Pulmonary artery endothelial cell (primary cell): ENCODE measurements at places on chromosomes 6 and 20. TPM values are rescaled to one million over a fixed set of nuclear protein-coding genes. Genes with fewer than 3 reads are reported as not detected.

DNA sequence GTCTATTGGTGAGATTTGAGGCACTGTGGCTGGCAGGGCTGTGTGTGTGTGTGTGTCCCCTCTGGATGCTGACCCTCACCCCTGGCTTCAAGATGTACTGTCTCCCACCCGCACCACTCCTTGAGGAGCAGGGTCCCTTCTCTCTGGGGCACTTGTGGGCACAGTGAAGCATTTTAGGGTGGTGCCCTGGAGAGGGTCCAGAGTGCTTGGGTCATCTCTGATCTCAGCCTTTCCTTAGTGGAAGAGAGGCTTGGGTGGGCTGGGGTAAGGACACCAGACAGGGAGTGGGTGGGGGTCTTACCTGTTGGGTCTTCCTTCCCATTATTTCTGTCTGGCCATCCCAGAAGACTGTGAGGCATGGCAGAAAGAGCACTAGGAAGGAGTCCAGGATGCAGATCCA is 66.1 kb downstream of the EFCAB8 start:
- no peak for DNase-seq

GRCh38 chr6:43812850-43813578 is 43.0 kb downstream of the VEGFA start:
- DNase-seq = no peak

DNA sequence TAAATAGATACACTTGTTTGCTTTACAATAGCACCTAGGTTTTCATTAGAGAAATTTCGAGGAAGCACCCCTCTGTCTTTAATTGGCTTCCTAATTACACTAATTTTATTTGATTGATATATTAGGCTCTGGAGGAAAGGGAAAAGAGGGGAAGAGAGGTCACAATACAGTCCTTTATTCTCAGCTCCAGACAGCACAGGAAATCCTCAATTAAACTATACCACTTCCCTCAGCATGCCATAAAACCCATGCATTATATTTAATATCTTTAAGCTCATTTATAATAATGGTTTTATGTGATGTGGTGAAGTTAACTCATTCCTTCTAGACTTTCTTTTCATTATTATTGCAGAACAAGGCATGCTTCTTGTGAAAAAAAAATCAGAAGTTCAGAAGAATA is 17.7 kb upstream of the PDE7B start:
- DNase-seq = no peak

GRCh38 chr20:8524101-8525016 is 392.3 kb downstream of the PLCB1 start:
- DNase-seq = no peak

DNA sequence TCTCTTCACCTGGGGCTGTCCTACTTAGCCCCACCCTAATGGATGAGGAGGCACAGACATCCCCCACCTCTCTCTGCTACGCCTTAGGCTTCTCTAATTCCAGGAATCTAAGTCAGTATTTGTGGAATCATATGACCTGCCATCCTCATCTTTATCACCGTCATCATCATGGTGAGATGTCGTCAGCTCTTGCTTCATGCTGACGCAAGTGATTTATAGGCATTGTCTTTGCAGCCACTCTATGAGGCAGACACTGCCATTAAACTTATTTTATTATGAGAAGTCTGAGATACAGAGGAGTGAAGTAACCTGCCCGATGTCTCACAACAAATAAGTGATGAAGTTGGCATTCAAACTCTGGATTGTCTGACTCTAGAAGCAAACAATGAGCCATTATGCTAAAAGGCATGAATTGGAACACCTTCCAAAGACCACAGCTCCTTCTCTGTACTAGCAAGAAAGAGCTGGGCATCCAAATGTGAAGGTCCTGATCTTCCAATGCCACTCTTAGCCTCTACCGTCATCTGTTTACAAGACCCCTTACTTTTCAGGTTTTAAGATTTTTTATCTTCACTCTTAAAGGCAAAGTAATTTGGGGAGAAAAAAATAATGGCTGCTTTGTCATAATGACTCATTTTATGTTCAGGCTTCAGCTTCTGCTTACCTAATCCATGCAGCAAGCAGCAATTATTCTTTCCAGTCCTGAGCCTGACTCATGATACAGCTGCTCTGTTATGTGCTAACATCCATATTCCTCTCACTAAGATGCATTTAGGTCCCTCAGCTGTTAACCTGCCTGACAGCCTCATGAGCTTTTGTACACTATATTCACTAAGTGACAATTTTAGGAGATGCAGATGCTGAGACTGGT is 113.7 kb upstream of the BCLAF1 start:
- DNase-seq = no peak

GRCh38 chr6:134636186-134636799 is 313.6 kb downstream of the ALDH8A1 start:
- DNase-seq = no peak

DNA sequence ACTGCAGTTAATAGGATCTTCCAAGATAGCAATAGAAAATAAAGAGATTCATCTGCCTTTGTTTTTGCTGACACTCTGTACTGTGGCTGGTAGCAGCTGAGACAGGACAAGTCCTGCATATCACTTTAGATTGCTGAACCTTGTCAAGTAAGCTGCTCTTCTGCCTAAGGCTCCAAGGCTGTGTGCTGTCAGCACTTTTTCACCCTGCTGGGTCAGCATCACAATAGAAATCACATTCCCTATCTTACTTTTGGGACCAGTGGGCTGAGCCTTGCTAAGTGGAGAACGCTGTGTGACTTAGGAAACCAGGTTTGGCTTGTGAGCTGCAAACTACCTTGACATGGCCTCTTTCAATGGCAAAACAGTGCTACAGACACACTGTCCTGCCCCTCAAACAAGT is 263.9 kb downstream of the FRK start:
- no peak for DNase-seq

- DNase-seq = no peak
Observed at GRCh38 chr6:43871284-43871683, 101.3 kb downstream of the VEGFA start.

GRCh38 chr6:140380427-140381218 is 1006.2 kb upstream of the CITED2 start:
- no peak for DNase-seq

- no peak for DNase-seq
Observed at GRCh38 chr6:35230498-35230897, 16.7 kb downstream of the SCUBE3 start.

DNA sequence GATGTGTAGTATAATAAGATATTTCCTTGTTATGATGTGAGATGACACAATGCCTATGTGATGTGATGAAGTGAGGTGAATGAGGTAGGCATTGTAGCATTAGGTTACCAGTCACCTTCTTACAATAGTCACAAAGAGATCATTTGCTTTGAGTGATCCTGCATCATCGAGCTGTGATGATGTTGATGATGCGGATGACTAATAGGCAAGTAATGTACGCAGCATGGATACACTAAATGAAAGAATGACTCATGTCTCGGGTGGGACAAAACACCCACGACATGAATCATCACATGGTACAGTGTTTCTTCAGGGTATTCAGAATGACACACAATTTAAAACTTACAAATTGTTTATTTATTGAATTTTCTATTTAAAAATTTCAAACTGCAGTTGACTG is 806.3 kb upstream of the GJE1 start:
- DNase-seq = peak; percentile 90

DNA sequence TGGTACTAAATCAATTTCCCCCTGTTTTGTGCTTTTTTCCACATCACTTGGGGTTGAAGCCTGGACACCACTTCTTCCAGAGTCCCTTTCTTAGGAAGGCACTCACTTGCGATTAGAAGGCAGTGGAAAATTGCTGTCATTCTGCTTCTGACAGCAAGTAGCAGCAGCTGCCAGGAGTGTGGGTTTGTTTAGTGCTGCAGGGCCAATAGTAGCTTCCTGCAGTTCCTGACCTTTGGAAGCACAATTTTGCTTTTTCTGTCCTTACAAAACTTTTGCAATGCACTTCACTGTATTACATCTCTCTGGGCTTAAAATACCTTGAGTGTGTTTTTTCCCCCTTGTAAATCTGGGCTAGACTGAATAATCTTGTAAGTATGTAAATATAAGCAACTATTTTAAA is 12.5 kb upstream of the HLA-DRA start:
- DNase-seq = no peak

- no peak for DNase-seq
Observed at GRCh38 chr6:87182321-87182720, 27.0 kb downstream of the ZNF292 start.

- no peak for DNase-seq
Observed at GRCh38 chr6:160739955-160740354, 37.9 kb downstream of the PLG start.

- no peak for DNase-seq
Observed at GRCh38 chr6:22497276-22497675, 72.1 kb upstream of the HDGFL1 start.

DNA sequence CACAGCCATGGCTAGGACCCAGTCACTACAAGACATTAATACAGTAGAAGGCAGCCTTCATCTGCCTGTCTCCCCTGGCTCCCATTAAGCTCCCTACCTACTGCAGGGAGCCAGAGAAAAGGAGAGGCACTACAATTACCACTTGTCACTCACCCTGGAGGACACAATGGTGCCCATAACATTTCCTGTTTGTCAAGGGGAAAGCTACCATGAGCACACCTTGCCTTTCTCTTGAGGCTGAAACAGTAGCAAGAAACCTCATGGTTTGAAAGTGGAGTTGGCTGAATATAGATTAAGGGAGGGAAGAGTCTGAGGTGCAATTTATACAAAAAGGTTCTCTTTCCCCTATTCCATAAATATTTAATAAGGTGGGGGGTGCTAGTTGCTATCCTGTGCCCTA is 27.9 kb downstream of the STK38 start:
- no peak for DNase-seq

- no peak for DNase-seq
Observed at GRCh38 chr20:50295762-50296449, 105.3 kb downstream of the CEBPB start.

GRCh38 chr6:100420711-100421110 is 44.0 kb downstream of the SIM1 start:
- DNase-seq = no peak

GRCh38 chr20:57898332-57898731 is 188.5 kb upstream of the PMEPA1 start:
- DNase-seq = no peak

- no peak for DNase-seq
Observed at GRCh38 chr6:68640491-68640835, 5.4 kb downstream of the ADGRB3 start.

DNA sequence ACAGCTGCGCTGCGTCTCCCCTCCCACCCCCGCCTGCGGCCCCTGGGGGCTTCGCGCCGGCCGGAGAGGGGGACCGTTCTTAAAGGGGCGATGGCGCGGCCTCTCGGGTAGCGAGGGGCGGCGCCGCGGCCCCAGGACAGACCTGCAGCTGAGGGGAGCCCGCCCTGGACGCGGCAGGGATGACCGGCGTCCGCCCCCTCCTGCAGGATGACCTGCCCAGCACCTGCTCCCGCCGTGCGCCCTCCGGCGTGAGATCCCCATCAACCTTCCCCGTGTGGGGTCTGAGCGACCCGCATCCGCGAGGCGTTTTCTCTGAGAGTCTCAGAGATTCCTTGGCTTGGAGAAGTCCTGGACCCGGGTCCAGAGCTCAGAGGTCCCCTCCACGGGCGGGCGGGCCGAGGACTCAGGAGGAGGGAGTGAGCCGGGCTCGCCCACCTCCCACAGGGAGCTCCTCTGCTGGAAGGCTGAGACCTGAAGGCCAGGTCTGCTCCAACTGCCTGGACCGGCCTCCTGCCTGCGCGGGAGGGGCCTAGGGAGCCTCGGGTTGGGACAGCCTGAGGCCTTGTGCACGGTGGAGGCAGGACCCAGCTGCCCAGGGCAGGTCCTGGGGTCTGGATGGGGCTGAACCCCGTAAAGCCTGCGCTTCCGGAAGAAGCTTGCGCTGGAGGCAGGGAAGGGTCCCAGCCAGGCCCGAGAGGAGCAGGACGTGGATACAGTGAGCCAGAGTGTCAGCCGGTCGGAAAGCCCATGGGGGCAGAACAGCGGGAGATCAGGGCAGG is 532 bp upstream of the NKAIN4 start:
- DNase-seq = no peak

DNA sequence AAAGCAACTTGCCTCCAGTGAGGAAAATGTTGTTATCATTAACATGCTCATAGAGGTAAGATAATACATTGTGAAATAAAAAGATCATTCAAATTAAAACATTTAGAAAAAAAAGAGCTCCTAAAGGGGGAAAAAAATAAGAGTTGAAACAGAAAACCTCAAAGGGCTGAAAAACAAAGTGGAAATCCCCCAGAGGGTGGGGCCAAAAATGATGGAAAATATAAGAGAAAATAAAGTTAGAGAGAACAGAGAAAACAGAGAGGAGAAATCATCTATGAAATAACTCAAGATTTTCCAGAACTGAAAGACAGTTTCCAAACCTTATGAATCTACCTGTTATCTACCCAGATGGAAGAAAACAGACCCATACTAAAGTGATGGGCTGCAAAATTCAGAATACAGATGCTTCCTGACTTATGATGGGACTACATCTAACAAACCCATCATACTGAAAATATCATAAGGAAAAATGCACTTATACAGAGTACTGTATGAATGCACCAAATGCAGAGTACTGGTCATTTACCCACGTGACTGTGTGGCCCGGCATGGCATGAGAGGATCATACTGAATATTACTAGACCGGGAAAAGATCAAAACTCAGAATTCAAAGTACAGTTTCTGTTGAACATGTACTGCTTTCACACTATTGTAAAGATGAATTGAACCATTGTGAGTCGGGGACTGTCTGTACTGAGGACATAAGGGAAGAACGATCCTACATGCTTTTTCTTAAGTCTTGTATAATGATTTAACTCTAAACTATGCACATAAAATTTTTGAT is 4.0 kb downstream of the ZBTB24 start:
- DNase-seq = no peak

DNA sequence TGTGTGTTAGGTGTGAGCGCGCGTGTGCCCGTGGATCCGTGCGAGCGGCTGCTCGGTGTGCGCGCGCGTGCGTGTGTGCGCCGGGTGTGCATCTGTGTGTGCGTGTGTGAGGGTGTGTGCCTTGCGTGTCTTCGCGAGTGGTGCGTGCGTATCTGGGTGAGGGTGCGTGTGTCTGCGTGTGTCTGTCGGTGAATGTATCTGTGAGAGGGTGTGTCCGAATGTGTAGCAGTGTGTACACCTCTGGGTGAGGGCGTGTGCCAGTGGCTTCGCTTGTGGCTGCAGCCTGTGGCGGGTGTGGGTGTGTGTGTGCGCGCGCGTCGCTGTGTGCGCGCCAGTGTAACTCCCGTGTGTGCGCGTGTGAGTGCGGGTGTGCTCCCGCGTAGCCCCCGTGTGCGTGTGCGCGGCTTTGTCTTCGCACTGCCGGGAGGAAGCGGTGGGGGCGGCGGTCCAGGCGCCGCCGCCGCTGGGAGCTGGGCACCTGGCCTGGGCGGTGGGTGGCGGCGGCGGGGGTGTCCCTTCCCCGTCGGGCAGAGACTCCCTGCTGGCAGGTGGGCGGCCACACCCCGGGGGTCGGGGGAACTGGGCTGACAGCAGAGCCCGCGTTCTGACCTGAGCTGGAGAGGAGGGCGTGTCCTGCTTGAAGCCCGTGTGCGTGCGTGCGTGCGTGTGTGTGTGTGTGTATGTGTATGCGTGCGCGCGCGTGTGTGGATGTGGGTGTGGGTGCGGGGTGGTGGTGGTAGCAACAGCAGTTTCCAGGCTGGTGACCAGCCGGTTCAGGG is 61.3 kb upstream of the EPB41L1 start:
- no peak for DNase-seq

The MRAP2 gene
- 4.4 and 13.3 TPM in 2 replicates for total RNA-seq

The MOXD1 gene
- 0.07 and 0.18 TPM in 2 replicates for total RNA-seq

The ADAM33 gene
- total RNA-seq = 0.07 TPM in 1 of 2 replicates, not detected in the other

The SLC35D3 gene
- total RNA-seq = not detected in 2 replicates

The CYP24A1 gene
- total RNA-seq = not detected in 2 replicates

The EDN1 gene
- total RNA-seq = 326 and 496 TPM in 2 replicates

The PNPLA1 gene
- not detected in 2 replicates for total RNA-seq

The TNFRSF6B gene
- 37.0 and 118 TPM in 2 replicates for total RNA-seq

The HUS1B gene
- 0.71 and 0.73 TPM in 2 replicates for total RNA-seq

The SPDEF gene
- 0.11 TPM in 1 of 2 replicates, not detected in the other for total RNA-seq

The TFAP2C gene
- total RNA-seq = not detected in 2 replicates

The RSPH9 gene
- 0.32 and 0.40 TPM in 2 replicates for total RNA-seq

The SIRPA gene
- total RNA-seq = 14.5 and 25.3 TPM in 2 replicates
